ENCODE measurements at places on chromosomes 1 and 21.

GRCh38 chr1:114720492-114720891 is 3.9 kb upstream of the NRAS start:
- H3K27me3 ChIP-seq: no peaks in the 10 kb centered on the region
- no peak for DNase-seq
- no peak overlapping the region for H3K27ac ChIP-seq
- H3K36me3 ChIP-seq: peaks cover 87% of the 10 kb centered on the region
- no peaks in the 10 kb centered on the region for H3K4me1 ChIP-seq
- H3K4me3 ChIP-seq: no peak overlapping the region

DNA sequence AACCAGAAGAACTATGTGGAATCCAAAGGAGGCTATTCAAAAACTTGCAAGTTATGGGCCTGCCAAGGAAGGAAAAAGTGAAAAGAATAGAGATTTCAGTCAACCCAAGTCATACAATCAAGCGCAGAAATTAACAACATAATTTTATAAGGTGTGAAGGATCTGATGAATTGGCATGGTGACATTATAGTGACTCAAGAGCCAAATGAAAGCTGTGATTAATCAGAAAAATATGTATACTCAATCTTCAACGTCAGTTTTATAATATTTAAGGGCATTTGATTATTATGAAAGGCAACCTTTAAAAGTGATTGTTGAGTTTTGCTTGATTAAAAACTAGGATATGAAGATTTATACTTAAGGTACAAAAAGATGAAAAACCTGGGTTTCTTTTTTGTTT is 37.8 kb upstream of the THEM4 start:
- H3K27me3 ChIP-seq: no peaks in the 10 kb centered on the region
- no peak for DNase-seq
- no peak overlapping the region for H3K4me3 ChIP-seq
- no peak overlapping the region for H3K27ac ChIP-seq
- H3K4me1 ChIP-seq: no peaks in the 10 kb centered on the region

DNA sequence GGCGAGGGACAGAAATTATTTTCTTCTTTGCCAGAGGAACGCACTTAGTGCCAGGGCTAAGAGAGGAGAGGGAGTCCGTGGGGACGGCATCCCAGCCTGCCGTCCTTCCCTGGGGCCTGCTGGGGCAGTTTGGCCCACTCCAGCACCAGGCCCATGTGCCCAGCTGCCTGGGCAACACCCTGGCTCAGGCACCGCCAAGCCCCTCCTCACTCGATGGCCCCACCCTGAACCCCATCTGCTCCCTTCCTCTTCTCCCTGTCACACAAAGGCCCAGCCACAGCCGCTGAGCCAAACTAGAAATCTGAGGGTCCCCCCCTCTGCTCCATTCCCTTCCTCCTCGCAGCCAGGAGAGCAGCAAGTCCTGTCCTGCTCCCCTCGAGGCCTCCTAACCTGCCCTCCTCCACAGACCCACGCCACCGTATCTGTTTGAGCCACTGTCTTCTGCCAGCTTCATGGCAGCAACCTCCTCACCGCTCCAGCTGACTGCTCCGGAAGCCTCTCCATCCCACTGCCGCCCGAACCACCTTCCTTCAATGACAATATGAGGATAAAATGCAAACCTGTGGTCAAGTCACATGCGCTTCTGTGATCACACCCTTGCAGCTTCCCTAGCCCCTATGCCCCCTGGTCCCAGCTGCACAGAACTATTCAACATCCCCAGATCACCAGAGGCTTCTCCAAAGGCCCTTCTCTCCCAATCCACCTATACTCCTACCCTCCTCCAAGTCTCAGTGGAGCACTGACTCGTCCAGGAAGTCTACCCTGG is 8.4 kb upstream of the TNNI1 start:
- no peaks in the 10 kb centered on the region for H3K4me1 ChIP-seq
- no peak overlapping the region for H3K27ac ChIP-seq
- no peaks in the 10 kb centered on the region for H3K36me3 ChIP-seq
- no peak overlapping the region for H3K4me3 ChIP-seq

DNA sequence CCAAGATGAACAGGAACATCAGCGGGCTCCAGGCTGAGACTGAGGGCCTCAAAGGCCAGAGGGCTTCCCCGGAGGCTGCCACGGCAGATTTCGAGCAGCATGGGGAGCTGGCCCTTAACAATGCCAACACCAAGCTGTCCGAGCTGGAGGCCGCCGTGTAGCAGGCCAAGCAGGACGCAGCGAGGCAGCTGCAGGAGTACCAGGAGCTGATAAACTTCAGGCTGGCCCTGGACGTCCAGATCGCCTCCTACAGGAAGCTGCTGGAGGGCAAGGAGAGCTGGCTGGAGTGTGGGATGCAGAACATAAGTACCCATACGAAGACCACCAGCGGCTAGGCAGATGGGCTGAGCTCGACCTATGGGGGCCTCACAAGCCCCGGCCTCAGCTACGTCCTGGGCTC is 823.4 kb upstream of the NEGR1 start:
- H3K36me3 ChIP-seq: peaks cover 7% of the 10 kb centered on the region
- no peak overlapping the region for H3K27ac ChIP-seq
- H3K4me3 ChIP-seq: no peak overlapping the region
- no peaks in the 10 kb centered on the region for H3K4me1 ChIP-seq
- no peaks in the 10 kb centered on the region for H3K27me3 ChIP-seq

DNA sequence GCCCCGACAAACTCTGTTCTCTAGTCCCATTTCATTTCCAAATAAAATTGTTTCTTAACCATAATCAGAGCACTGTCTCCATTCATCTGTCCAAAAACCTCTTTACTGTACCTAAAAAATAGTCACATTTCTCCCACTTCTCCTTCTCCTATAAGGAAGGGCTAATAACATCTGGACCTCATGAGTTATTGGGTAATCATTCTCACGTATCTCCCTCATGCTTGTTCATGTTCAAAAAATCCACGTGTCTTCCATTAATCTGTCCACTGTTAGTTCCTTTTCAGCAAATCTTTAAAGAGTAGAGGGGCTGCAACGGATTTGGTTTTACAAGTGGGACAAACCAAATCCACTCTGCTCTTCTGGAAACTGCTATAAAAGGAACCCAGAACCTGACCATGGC is 1418.8 kb downstream of the MRPL39 start:
- no peak for DNase-seq
- no peaks in the 10 kb centered on the region for H3K27me3 ChIP-seq
- H3K4me3 ChIP-seq: no peak overlapping the region
- no peak overlapping the region for H3K27ac ChIP-seq
- no peaks in the 10 kb centered on the region for H3K36me3 ChIP-seq

DNA sequence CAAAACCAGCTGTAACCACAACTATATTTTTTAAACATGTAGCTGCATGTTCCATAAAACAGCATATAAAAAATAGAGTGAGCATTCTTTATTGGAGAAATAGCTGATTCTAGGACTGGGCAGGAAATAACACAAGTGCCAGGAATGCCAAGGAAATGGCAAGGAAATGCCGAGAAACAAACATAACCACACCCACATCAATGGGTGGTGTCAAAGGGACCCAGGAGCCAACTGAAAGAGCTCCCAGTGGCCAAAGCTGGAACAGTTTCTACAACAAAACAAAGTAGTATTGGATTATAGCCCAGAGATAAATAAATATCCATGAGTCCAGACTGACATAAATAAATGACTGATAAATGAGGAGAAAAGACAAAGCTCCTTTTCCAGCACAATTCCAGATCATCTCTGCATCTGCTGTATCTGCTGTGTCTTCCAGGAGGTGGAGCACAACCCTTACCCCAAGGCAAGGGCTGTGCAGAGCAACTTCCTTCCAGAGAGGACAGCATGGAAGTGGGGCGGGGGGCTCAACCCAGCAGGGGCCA is 28.1 kb downstream of the ADARB1 start:
- no peak overlapping the region for H3K27ac ChIP-seq
- H3K27me3 ChIP-seq: no peaks in the 10 kb centered on the region
- H3K4me3 ChIP-seq: no peak overlapping the region
- no peak for DNase-seq
- H3K36me3 ChIP-seq: no peaks in the 10 kb centered on the region

- H3K4me1 ChIP-seq: 0 out of 2 replicates have a peak, but pooled peaks cover 3% of the 10 kb centered on the region
- no peaks in the 10 kb centered on the region for H3K27me3 ChIP-seq
- no peaks in the 10 kb centered on the region for H3K36me3 ChIP-seq
- DNase-seq: no peak
Observed at GRCh38 chr1:100306735-100307313, 40.8 kb downstream of the RTCA start.

- H3K27ac ChIP-seq: no peak overlapping the region
- no peak for DNase-seq
- H3K4me1 ChIP-seq: peaks cover 5% of the 10 kb centered on the region
- H3K27me3 ChIP-seq: no peaks in the 10 kb centered on the region
- H3K36me3 ChIP-seq: no peaks in the 10 kb centered on the region
Observed at GRCh38 chr1:77333501-77333900, 51.7 kb downstream of the AK5 start.

DNA sequence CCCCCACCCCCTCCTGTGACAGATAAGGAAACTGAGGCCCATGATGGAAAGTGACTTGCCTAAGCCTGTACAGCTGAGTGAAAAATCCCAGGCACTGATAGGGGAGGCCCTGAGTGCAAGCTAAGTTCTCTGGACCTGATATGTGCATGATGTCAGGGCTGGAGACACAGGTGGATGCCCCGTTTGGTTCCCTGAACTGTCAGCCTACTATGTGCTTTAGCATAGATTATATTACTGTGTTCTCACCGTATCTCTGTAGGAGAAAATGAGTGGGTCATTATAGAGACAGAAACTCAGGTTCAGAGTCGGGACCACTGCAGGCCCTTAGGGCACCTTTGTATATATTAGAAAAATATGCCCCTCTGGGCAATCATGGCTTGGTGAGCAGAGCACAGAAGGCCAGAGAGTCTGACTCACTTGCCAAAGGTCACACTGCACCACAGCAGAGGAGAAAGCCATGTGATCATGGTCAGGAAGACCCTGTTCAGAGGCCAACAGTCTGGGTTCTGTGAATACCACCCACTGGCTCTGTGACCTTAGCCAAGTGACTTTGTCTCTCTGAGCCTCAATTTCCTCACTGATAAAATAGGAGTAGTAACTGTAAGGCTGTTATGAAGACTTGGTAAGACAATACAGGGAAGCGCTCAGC is 145.8 kb upstream of the WNT4 start:
- H3K27ac ChIP-seq: no peak overlapping the region
- DNase-seq: no peak
- H3K4me1 ChIP-seq: no peaks in the 10 kb centered on the region
- no peaks in the 10 kb centered on the region for H3K36me3 ChIP-seq
- H3K27me3 ChIP-seq: no peaks in the 10 kb centered on the region

DNA sequence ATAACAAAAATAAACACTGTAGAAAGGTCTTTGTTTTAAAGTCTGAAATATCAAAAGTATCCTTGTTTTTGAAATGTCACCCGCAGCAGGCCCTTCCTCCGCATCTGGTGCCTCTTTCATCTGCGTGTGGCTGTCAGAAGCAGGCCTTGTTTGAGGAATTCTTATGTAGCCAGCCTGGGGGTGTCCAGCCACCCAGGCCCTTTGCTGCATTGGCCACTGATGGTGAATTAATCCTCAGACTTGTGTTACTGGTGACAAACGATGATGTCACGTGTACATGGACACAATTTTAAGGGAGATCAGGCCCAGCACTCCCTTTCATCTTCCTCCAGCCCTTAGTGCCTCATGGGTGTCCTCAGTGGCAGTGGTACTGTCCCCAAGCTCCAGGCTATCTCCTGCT is 208.0 kb upstream of the GALNT2 start:
- H3K27me3 ChIP-seq: no peaks in the 10 kb centered on the region
- no peak overlapping the region for H3K27ac ChIP-seq
- no peak for DNase-seq
- no peaks in the 10 kb centered on the region for H3K36me3 ChIP-seq
- H3K4me3 ChIP-seq: no peak overlapping the region

- no peaks in the 10 kb centered on the region for H3K4me1 ChIP-seq
- H3K27ac ChIP-seq: no peak overlapping the region
- no peak overlapping the region for H3K4me3 ChIP-seq
- no peak for DNase-seq
Observed at GRCh38 chr1:219171192-219171935, 2.3 kb upstream of the LYPLAL1 start.

DNA sequence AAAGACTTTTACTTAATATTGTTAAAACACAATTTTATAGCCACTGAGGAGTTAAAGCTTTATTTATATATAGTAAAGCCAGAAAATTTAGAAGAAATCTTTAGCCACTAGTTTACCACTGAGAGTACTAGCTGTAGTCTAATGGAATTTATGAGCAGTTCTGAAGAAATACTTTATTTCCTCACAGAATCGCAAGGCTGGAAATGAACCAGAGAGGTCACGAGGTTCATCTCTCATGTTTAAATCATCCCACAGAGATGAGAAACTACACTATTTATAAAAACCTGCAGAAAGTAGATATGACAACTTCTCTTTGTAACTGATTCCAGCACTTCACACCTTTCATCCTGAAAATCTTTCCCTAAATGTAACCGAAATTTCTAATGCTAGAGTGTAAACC is 26.0 kb downstream of the ADGRL4 start:
- H3K27ac ChIP-seq: no peak overlapping the region
- H3K36me3 ChIP-seq: no peaks in the 10 kb centered on the region
- no peaks in the 10 kb centered on the region for H3K27me3 ChIP-seq
- H3K4me3 ChIP-seq: no peak overlapping the region
- no peaks in the 10 kb centered on the region for H3K4me1 ChIP-seq

- H3K36me3 ChIP-seq: peaks cover 30% of the 10 kb centered on the region
- H3K27ac ChIP-seq: no peak overlapping the region
- peaks cover 3% of the 10 kb centered on the region for H3K4me1 ChIP-seq
- DNase-seq: no peak
- no peaks in the 10 kb centered on the region for H3K27me3 ChIP-seq
Observed at GRCh38 chr1:187617776-187618175, 789.0 kb downstream of the PLA2G4A start.

- DNase-seq: no peak
- peaks cover 13% of the 10 kb centered on the region for H3K36me3 ChIP-seq
- peaks cover 9% of the 10 kb centered on the region for H3K4me1 ChIP-seq
- H3K4me3 ChIP-seq: no peak overlapping the region
- H3K27ac ChIP-seq: no peak overlapping the region
- H3K27me3 ChIP-seq: no peaks in the 10 kb centered on the region
Observed at GRCh38 chr1:42417166-42417565, 36.6 kb downstream of the RIMKLA start.

GRCh38 chr1:202305168-202305567 is 36.6 kb downstream of the UBE2T start:
- no peak for DNase-seq
- no peak overlapping the region for H3K27ac ChIP-seq
- no peaks in the 10 kb centered on the region for H3K36me3 ChIP-seq
- H3K4me1 ChIP-seq: no peaks in the 10 kb centered on the region
- H3K4me3 ChIP-seq: no peak overlapping the region

GRCh38 chr1:167441222-167441621 is 77.1 kb downstream of the CD247 start:
- DNase-seq: no peak
- 0 out of 2 replicates have a peak, but pooled peaks cover 4% of the 10 kb centered on the region for H3K4me1 ChIP-seq
- H3K4me3 ChIP-seq: no peak overlapping the region
- no peak overlapping the region for H3K27ac ChIP-seq
- no peaks in the 10 kb centered on the region for H3K36me3 ChIP-seq
